Activated CD4-positive, CD25-positive, alpha-beta regulatory T cell (primary cell): ENCODE measurements at places on chromosomes 2 and 18.

DNA sequence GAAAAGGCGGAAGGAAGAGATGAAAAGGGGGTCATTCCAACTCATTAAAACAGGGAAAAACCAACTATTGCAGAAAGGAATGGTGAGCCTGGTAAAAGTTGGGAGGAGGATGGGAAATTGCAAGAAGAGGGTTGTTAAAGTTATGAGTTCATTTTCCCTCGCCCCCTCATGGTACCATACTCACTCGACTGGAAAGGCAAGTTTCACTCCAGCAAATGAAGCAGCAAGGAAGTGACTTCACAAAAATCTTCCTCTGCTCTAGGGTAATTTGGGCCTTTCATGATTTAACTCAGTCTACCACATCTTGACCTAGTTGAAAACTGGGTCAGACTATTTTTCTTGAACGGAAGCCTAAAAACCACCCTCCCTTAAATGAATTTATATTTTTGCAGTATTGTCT is 22.8 kb upstream of the DAW1 start:
- no peak for DNase-seq

GRCh38 chr2:70674636-70675430 is 93.2 kb downstream of the ADD2 start:
- no peak for DNase-seq

- DNase-seq = no peak
Measured at GRCh38 chr2:66691031-66691965, 256.4 kb downstream of the MEIS1 start.

- DNase-seq = no peak
Measured at GRCh38 chr2:240820607-240821428, 799 bp upstream of the KIF1A start.

GRCh38 chr2:168685600-168686451 is 116.6 kb upstream of the NOSTRIN start:
- DNase-seq = no peak

DNA sequence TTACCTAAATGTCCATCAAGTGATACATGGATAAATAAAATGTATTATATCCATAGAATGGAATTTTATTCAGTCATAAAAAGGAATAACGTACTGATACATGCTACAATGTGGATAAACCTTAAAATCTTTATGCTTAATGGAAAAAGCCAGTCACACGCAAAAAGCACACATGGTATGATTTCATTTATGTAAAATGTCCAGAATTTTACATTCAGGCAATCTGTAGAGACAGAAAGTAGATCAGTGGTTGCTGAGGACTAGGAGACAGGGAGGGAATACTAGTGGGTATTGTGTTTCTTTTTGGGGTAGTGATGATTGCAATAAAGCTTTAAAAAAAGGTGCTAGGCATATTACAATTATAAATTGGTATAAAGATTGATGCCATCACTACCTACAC is 30.7 kb upstream of the CD302 start:
- DNase-seq = no peak

DNA sequence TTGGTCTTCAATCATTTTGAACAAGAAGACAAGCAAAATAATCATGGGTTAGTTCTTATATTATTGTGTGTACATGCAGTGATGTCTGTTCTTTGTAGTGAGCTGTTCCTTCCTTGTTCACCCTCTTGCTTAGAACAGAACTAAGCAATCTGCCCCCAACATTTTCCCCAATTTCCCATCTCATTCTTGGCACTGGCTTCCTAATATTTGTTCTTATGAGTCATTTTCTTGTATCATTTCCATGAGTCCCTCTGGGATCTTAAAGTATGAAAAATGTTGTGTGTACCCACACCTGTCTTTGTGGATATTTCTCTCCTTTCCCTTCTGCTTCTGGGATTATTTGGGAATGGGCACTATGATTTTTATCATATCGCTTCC is 3.5 kb upstream of the IL1B start:
- DNase-seq = no peak

DNA sequence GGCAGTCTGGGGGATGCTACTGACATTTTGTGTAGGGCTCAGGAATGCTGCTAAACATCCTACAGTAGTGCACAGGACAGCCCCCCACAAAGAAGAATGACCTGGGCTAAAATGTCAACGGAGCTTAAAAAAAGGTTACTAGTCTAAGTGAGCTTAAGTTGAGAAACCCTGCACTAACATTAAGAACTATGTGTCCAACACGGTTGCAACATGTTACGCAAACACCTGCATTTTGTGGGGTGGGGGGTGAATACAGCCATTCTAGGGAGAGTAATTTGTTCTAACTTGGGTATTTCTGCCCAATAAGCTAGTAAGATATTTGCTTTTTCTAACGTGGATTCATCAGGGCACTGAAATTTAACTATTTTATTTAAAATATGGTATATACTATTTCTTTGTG is 57.9 kb downstream of the SLC8A1 start:
- DNase-seq = no peak

DNA sequence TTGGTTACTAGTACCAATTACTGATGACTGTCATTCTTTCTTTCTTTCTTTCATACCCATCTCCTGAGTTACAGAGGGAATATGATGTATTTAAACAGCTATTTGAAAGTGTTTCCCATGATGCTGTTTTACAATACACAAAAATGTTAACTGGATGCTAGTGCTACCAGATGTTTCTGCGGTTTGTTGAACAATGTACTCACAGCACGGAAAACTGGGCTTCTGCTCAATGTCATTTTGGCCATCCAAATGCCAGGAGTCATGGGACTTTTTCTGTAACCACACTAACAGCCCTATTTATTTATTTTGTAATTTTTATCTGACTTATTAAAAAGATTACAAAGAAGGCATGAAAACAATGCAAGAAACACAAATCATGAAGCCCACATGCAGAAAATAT is 313.8 kb downstream of the RIT2 start:
- DNase-seq = no peak

- DNase-seq = no peak
Measured at GRCh38 chr18:31428211-31428610, 19.3 kb upstream of the DSG3 start.

DNA sequence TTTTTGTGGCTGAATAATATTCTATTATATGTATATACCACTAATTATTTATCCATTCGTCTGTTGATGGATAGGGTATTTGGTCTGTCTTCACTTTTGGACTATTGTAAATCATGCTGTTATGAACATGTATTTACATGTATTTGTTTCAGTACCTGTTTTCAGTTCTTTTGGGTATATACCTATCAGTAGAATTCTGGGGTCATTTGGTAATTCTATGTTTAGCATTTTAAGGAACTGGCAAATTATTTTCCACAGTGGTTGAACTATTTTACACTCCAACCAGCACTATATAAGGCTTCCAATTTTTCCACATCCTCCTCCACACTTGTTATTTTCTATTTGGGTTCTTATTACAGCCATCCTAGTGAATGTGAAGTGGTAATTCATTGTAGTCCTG is 12.4 kb upstream of the TANK start:
- DNase-seq = no peak

DNA sequence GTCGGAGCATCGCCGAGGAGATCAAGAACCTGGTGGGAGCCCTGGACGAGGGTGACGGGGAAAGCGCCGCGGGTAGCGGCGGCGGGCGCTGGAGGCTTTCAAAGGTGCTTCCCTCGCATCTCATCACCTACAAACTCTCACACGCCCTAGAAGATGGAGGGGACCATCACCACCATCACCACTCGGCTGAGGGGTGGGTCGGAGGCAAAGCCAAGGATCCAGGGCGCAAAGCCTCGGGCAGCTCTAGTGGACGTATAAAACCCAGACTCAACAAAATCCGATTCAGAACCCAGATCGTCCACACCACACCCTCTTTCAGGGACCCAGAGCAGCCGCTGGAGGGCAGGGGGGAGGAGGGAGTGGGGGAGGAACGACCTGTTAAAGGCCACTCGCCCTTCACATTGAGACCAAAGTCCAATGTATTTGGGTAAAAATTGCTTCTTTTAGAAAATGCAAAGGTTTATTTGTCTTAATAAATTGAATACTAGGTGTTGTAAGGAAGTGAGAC is 1.5 kb downstream of the SOWAHC start:
- no peak for DNase-seq

DNA sequence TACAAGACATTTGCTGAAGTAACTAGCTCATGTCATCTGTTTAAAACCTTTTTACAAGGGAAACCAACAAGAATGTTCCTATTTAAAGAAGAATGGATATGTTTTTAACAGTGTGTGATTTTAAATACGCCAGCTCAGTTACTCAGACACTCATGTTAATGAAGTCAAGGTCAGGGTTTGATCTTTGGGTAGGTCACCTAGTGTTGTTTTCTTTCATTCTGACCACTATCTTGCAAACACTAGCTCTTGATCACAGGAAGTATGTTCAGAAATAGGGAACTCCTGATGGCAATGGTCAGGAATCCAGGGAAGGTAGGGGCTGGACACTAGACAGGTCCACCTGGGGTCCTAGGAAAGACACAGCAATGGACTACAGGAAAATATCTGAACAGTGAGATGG is 116.7 kb downstream of the CPS1 start:
- DNase-seq = no peak

- DNase-seq = no peak
Measured at GRCh38 chr2:3608373-3609278, 13.7 kb downstream of the COLEC11 start.
